Cerebellum (tissue), 4 donors: ENCODE measurements at places on chromosomes 1 and 21. TPM values are rescaled to one million over a fixed set of nuclear protein-coding genes. Genes with fewer than 3 reads are reported as not detected.

The FCER1G gene
- total RNA-seq: 3.8 TPM

The SPATA1 gene
- total RNA-seq: 2.0 TPM

The AGBL4 gene
- 8.8 TPM for total RNA-seq

The SERINC2 gene
- 2.8 TPM for total RNA-seq

The TRAPPC3 gene
- total RNA-seq: 33.7 TPM

The MTMR11 gene
- total RNA-seq: 8.9 TPM

The SPRR2B gene
- total RNA-seq: not detected

The DIPK1A gene
- total RNA-seq: 14.2 TPM

The CFHR4 gene
- not detected for total RNA-seq

The CHRM3 gene
- total RNA-seq: 41.6 TPM

The BARHL2 gene
- 1.5 TPM for total RNA-seq

The F13B gene
- total RNA-seq: not detected

The LSM10 gene
- 3.5 TPM for total RNA-seq

The FCGR2B gene
- total RNA-seq: 0.18 TPM

The CRYAA gene
- not detected for total RNA-seq

The C1QA gene
- 5.8 TPM for total RNA-seq

The CHAF1B gene
- 2.5 TPM for total RNA-seq

The NEGR1 gene
- 28.7 TPM for total RNA-seq

The CHD5 gene
- total RNA-seq: 27.8 TPM
